Left kidney (tissue), 8 donors: ENCODE measurements at places on chromosomes 4 and X.

GRCh38 chr4:36432586-36432985, 151.2 kb downstream of the DTHD1 start:
- DNase-seq = no peak

- DNase-seq = no peak
Measured at GRCh38 chr4:14167876-14168510, 540.5 kb upstream of the BOD1L1 start.

GRCh38 chrX:45172890-45173289, 27.8 kb downstream of the DIPK2B start:
- no peak for DNase-seq

GRCh38 chr4:151287409-151287808, 10.4 kb downstream of the PRSS48 start:
- no peak for DNase-seq

DNA sequence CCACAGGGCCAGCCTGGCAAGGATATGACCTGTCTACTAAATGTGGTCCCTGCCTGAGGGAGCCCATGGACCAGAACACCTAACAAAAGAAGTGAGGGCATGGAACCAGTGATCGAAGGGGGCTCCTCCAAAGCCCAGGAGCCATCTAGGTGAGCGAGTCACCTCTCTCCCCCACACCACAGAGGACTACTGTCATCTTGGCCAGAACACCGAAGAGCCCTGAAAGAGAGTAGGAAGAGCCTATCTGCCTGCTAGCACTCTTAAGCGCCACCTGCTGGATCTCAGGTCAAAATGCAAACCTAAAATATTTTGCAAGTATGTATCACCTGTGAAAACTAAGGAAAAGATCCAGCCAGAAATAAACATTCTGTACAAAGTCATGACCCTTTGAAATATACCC, 137.9 kb upstream of the ZXDB start:
- DNase-seq = no peak

DNA sequence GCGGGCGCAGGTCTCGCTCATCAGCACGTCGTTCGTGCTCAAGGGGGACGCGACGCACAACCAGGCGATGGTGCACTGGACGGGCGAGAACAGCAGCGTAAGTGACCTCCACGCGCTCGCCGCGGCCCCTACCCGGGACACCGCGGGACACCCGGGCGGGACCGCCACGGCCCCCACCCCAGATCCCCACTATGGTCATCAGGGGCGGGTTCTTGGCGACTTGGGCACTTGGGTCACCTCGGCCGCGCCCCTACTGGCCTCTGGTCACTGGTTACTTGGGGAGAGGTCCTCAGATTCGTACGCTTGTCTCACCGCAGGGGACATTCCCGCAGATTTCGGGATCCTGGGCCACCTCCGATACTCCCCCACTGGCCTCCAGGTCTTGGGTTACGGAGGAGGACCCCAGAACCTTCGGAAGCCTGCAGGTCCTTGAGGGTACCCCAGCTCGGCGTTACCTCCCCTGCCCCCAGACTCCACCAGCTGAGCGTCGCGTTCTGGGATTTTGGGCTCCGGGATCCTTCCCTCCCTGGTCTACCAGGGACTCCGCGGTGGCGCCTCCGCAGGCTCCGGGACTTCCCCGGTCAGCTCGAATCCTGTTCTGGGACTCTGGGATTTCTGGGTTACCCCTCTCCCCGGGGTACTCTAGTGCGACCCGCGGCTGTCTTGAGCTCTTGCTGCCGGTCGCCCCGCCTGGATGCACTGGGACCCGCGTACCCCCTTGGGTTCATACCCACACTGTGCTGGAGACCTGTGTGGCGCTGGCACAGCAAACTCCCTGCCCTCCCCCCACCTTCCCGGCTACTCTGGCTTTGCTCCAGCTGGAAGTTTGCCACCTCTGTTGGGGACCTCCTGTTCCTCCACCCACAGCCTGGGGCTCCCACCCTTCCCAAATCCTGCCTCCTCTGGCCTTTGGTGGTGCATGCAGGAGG, 956 bp downstream of the SORCS2 start:
- DNase-seq = no peak

GRCh38 chr4:7798178-7798995, 141.3 kb downstream of the AFAP1 start:
- DNase-seq = no peak

GRCh38 chr4:111540671-111541070, 604.6 kb upstream of the FAM241A start:
- no peak for DNase-seq

DNA sequence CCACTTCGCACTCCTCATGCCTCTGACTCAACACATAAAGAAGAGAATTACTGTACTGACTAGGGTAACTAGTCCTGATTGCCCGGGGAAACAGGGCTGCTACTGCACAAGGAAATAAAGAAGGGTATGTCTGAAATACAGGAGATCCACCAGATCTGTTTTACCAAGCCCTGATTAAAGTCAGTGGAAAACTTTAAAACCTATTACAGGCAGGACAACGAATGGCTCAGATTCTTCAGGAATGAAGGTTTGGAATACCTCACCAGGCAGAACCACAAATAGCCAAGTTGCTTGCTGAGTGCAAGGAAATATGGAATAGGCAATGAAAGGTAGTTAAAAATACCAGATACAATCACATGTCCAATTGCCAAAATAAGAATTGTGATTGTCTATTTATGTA, 17.3 kb downstream of the LAMTOR3 start:
- no peak for DNase-seq

DNA sequence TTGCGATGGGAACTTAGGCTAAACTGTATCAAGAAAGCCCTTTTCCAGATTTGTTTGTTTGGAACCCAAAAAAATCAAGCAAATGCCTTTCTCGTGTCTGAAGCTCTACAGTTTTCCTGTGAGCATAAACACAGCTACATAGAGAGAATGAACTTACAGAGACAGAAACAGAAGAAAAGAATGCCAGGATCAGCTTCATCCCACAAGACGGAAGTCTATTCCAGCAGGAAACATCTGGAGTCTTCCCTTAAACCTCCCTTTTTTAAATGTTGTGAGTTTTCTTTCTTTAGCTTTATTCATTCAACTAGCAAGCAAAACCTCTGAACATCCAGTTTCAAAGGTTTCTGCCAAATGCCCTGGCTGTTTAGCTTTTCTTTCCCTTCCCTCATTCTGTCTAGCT, 32.6 kb upstream of the ZFP42 start:
- DNase-seq = peak; percentile 3

GRCh38 chr4:11038926-11039325, 354.4 kb upstream of the CLNK start:
- no peak for DNase-seq

GRCh38 chr4:71195924-71196323, 142.9 kb upstream of the SLC4A4 start:
- no peak for DNase-seq

DNA sequence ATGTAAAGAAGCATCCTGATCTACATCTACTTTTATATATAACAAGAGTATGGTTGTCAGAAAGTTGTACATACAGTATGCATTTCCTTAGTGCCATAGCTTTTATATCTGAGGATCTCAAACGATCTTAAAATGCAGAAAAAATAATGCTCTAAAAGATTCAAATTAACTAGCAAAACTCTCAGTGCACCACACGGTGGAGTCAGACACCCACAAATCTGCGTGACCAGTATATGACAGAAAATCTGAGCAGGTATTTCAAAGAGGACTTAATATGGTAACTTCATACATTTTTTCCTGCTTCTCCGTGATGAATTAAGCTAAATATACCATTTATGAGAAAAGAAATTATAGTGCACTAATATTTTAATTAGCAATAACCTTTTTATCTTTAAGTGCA, 803.0 kb downstream of the DMD start:
- DNase-seq = peak; percentile 1

DNA sequence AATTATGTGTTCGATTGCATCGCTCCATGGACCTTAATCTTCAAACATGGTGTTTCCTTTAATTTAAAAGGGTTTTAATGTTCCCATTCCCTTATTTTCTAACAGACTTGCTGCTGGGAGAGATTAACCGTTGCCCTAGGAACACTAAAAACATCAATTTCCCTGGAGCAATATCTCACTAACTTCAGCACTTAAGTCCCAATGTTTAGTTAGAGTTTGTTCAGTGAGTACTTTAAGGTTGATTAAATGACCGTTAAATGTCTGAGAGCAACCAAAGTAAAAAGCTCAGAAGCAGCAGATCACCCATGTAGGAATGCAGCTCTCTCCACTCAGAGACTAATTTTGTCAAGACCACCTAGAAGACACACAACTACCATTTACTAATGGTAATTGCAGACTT, 111.2 kb upstream of the PDE5A start:
- no peak for DNase-seq

DNA sequence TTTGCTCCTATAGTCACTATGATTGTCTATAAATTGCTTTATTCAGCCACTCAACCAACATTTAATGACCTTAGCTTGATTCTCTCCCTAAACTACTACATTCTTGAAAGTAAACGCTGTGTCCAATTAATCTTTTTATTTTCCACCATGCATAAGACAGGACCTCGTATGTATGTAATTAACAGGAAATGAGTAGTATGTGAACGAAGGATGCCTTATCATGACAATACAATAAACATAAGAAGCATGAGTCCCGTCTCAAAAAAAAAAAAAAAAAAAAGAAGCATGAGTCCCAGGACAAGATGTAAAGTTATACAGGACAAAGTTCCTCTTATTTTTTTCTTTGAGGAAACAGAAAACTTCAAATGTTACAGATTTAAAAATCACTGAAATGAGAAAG, 92.5 kb downstream of the PPP3CA start:
- no peak for DNase-seq

GRCh38 chrX:103215425-103215991, 600 bp downstream of the BEX4 start:
- DNase-seq = peak; percentile 32

- no peak for DNase-seq
Measured at GRCh38 chr4:85793233-85793585, 318.3 kb downstream of the ARHGAP24 start.

GRCh38 chr4:123980736-123981300, 584.2 kb downstream of the SPRY1 start:
- DNase-seq = no peak
